Activated CD8-positive, alpha-beta memory T cell treated with anti-CD3 and anti-CD28 coated beads for 4 hours (primary cell): ENCODE measurements at places on chromosomes 12 and 14.

GRCh38 chr14:74893614-74894091 is 11.9 kb downstream of the DLST start:
- no peak for DNase-seq

DNA sequence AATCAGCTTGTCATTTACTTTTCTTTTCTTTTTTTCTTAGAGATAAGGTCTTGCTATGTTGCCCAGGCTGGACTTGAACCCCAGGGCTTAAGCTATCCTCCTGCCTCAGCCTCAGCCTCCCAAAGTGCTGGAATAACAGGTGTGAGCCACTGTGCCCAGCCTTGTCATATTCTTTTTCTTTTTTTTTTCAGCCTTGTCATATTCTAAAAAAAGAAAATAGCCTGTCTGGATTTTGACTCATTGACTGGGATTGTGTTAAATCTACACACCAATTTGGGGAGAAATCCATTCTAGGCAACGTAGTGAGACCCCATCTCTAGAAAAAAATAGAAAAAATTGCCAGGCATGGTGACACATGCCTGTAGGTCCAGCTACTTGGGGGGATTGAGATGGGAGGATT is 24.1 kb downstream of the ATP5MC2 start:
- DNase-seq = no peak

DNA sequence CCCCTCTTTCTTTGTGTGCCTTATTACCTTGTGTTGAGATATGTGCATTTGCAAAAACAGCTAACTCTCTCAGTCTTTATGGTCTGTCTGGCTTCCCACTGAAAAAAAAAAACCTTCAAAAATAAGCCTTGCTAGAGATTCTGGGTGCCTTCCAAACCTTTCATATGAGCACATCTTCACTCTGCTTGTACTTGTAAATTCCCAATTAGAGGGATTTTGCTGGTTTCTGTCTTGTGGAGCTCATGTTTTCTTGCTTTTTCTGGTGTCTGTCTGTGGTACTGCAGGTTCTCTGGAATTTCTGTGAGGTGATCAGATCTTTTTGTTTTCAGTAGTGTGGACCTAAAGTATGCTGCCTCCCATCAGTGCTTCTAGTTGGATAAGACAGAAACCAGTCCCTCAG is 100.1 kb downstream of the PIK3C2G start:
- DNase-seq = no peak

- no peak for DNase-seq
Observed at GRCh38 chr12:14326699-14327098, 38.8 kb upstream of the ATF7IP start.

- peak; percentile 58 for DNase-seq
Observed at GRCh38 chr12:98397323-98398105, 117.9 kb upstream of the TMPO start.

- DNase-seq = no peak
Observed at GRCh38 chr12:61044766-61045165, 1215.4 kb upstream of the USP15 start.

- DNase-seq = no peak
Observed at GRCh38 chr12:53560912-53561589, 53.8 kb upstream of the NPFF start.

DNA sequence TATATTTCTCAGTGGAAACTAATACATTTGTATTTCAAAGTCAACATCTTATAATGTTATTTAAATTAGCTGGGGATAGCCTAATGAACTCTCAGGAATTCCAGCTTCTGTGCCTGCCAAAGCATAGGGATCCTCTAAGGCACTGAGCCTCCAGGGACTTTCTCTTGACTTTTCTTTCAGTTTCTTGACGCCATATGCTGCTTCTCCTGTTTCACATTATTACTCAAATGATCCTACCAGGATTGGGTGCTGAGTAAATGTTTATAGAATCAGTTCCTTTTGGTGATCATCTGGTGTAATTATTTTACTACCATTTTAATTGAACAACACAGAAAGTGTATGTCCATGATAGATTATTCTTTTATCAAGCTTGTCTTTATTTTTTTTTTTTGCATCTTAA is 7.9 kb downstream of the METTL25 start:
- DNase-seq = no peak

- DNase-seq = no peak
Observed at GRCh38 chr14:99389174-99389826, 91.4 kb downstream of the SETD3 start.

- DNase-seq = no peak
Observed at GRCh38 chr12:130031041-130031440, 127.2 kb upstream of the TMEM132D start.

- no peak for DNase-seq
Observed at GRCh38 chr14:33933386-33933933, 17.4 kb downstream of the EGLN3 start.

DNA sequence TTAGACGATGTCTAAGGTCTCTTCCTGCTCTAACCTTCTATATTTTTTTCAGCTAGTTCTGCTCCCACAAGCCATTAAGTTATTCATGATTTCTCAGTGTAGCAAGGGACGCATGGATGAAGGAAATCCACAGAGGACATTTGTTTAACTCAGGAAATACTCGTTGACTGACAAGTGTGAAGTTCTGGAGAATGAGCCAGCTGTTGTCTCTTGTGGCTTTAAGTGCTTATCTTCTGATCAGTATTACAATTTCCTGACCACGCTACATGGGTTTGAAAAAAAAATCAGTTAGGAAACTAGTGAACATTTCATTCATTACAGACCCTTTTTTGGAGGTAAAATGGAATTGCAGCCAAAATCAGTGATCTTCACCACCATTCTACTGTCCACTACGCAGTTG is 53.1 kb downstream of the GUCY2C start:
- no peak for DNase-seq

DNA sequence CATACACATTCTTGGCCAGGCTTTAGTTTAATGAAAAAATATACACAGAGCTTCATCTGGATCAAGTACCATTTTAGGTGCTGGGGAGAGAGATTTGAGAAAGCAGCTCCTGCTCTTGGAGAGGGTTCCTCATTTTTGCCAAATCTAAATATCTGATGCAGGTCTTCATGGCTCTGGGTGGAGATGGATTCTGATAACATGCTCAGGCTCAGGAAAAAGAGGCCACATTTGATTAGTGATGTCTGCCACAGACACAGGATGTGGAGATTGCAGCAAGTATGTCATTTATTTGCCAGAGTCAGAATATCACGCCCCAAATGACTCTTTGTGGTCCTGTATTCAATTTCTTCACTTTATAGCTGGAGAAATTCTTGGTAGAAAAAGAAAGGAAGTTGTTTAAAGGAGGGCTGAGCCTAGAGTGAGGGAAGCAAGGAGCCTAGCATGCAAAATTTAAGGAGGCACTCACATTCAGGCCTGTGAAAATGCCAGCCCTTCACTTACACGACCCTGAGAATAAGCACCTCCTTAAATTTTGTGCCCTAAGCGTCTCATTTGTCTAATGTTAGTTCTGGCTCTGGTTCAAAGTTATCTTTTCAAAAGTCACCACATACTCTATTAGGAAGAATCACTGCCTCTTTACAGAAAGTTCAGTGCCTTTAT is 492.9 kb upstream of the TBX3 start:
- DNase-seq = no peak

- no peak for DNase-seq
Observed at GRCh38 chr12:97358361-97358760, 104.2 kb upstream of the RMST start.

DNA sequence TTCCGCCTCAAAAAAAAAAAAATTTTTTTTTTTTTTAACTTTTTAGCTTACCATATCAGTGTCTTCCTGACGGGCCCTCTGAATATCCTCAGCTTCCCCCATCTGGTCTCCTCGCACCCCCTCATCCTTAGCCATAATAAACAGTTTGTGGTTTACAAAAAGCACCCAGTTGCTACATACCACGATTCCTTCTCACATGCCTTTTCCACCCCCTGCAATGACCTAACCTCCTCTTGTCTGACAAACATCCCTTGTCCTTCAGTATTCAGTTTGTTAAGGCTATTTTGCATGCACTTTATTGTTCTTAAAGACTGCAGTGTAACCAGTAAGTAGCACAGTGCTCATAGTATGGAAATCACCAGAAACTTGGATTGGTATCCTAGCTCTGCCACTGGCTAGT is 88.5 kb downstream of the PPM1H start:
- no peak for DNase-seq

DNA sequence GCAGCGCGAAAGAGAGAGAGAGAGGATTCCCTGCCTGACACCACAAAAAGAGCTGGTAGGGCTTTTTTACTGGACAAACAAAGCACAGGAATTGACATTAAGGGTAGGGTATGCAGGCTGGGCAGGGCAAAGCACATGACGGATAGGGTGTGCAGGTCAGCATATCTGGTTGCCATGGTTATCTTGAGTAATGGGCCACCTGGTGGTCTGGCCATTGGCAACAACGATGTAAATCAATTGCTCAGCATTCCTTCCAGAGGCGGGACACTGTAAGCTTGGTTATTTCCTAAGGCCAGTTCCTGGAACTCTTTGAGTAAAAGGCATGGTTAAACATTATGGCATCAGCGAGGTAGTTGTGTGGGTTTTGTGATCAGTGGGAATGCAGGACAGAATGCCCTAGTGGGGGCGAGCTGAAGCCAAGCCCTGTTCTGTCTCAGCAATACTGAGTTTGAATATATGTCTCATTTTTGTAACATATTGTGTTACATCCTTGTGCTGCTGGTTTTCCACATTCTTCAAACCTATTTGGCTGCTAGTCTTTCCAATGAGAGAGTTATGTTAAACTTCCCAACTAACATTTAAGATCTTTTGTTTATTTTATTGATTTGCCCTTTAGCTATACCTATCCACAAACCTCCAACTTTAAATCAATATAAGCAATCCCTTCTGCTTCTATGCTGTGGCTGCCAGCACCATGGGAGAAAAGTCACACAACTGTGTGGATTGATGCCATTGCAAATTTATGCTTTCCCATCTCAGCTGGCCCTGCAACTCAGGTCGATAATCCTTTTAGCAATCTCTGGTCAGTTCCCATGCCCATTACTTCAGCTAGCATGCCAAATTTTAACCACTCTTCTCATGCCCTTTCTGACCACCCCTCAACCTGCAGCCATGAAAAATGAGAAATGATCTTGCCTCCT is 396.7 kb upstream of the PDE3A start:
- no peak for DNase-seq

DNA sequence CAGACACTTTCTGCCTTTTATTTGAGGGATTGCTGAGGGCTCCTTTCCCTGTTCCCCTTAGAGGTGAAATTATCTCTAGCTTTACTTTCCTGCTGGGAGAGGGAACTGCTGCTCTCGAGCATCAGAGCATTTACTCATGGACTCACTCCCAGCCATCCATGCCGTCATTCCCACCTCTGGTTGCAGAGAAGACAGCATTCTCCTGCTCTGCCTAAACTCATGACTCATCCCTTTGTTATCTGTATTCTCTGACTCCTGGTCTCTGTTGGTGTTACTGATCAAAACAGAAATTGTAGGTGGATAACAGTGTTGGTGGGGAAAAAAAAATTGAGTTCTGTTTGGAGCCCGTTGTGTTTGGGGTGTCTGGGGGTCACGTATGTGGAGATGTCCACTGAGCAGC is 159.3 kb downstream of the TTC8 start:
- no peak for DNase-seq

- no peak for DNase-seq
Observed at GRCh38 chr12:63915105-63915800, 70.8 kb downstream of the SRGAP1 start.

DNA sequence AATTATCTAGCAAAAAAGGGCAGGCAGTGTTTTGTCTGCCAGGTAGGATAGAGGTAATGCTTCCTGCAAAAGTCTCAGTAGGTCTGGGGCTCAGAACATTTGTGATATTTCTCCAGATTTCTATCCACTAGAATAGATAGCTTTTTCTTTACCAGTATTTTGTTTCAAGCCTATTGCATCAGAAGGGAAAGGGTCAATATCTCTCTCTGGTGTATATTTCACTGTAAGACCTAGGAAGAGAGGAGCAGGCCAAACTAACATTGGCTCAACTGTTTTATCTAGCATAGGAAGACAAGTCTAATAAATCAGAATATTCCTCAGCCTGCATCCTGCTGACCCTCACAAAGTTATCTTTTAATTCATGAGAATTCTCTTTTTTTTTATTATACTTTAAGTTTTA is 106.7 kb upstream of the DAAM1 start:
- DNase-seq = no peak

- DNase-seq = no peak
Observed at GRCh38 chr14:95226801-95227200, 69.5 kb upstream of the DICER1 start.

GRCh38 chr12:124655048-124655697 is 87.8 kb upstream of the NCOR2 start:
- DNase-seq = no peak

DNA sequence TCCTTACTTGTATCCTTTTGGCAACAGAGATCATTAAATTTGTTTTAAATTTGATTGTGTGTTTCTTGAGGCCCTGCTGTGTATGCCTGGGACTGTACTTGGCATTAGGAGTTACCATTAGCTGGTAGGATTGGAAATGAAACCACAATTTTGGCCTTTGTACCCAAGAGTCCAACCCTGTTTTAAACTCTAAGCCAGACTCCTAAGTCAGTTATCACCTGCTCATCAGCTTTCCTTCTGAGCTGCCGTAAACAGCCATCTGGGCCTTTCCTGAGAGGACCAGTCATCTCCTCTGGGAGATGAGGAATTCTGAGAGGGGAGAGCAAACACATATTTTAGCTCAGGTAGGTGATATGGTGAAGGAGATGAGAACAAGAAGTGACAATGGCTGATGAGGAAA is 74.3 kb upstream of the SRSF5 start:
- no peak for DNase-seq

- DNase-seq = no peak
Observed at GRCh38 chr12:63985456-63985855, 141.0 kb downstream of the SRGAP1 start.
